T-helper 17 cell (primary cell): ENCODE measurements at places on chromosomes 7 and 10. TPM values are rescaled to one million over a fixed set of nuclear protein-coding genes. Genes with fewer than 3 reads are reported as not detected.
A peak's percentile ranks its signal among the peaks of the same experiment; 100 is the strongest.

The ATOH7 gene
- total RNA-seq, result not detected

The HOXA7 gene
- total RNA-seq, result not detected

DNA sequence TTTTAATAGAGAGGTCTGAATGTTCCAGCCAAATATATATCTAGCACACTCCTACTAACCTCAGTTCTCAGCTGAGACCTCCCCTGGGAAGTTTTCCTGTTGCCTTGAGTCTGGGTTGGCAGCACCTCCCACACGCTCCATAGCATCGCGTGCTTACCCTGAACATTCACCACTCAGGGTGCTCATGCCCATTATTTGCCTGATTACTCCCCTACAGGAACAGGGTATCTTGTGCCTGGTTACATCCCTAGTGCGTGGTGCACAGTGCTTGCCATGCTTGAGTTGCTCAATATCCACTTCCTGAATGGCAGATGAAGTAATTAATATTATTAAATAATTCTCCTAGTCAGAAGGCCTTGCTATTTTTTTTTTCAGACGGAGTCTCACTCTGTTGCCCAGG lies 269.9 kb upstream of the IMMP2L start:
- no peak overlapping the region for H3K27ac ChIP-seq
- no peaks in the 10 kb centered on the region for H3K27me3 ChIP-seq
- no peaks in the 10 kb centered on the region for H3K36me3 ChIP-seq
- H3K4me1 ChIP-seq, result no peaks in the 10 kb centered on the region
- no peak for DNase-seq

- DNase-seq, result no peak
- peak overlapping the region; percentile 98 for H3K4me3 ChIP-seq
- no peaks in the 10 kb centered on the region for H3K27me3 ChIP-seq
- peaks cover 46% of the 10 kb centered on the region for H3K36me3 ChIP-seq
- peak overlapping the region; percentile 98 for H3K27ac ChIP-seq
Observed at GRCh38 chr7:150740053-150740452, 2.8 kb downstream of the GIMAP5 start.

DNA sequence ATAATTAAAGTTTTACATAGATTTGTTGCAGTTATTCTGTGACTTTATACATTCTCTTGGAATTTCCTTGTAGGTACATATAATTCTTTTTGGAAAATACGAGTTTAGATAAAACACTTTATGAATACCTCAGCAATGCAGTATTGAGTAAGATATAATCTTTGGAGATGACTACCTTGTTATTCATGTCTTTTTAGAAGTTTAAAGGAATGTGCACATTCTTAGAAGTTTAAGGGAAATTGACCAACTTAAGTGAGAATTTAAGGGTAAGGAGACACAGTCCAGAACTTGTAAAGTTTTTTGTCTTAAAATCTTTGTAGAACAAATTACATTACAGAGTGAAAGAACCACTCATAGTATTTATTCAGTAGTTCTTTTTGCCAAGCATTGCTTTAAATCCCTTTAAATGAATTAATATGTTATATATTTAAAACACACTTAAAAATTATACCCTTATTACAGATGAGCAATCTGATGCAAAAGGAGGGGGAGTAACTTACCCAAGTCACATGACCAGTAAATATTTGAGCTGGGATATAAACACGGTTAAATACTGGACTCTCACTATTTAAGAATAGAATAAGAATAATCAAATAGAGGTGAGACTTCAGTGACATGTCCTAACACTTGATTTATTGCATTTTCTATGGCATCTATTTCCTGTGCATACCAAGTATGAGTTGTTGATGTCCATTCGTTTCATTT lies 139.5 kb upstream of the FERD3L start:
- H3K27me3 ChIP-seq, result no peaks in the 10 kb centered on the region
- no peaks in the 10 kb centered on the region for H3K4me1 ChIP-seq
- no peak overlapping the region for H3K27ac ChIP-seq
- DNase-seq, result no peak

- peaks cover 3% of the 10 kb centered on the region for H3K4me1 ChIP-seq
- H3K4me3 ChIP-seq, result no peak overlapping the region
- peaks cover 3% of the 10 kb centered on the region for H3K36me3 ChIP-seq
- DNase-seq, result no peak
- H3K27ac ChIP-seq, result no peak overlapping the region
- peaks cover 37% of the 10 kb centered on the region for H3K27me3 ChIP-seq
Observed at GRCh38 chr10:71075086-71075758, 137.1 kb upstream of the UNC5B start.

DNA sequence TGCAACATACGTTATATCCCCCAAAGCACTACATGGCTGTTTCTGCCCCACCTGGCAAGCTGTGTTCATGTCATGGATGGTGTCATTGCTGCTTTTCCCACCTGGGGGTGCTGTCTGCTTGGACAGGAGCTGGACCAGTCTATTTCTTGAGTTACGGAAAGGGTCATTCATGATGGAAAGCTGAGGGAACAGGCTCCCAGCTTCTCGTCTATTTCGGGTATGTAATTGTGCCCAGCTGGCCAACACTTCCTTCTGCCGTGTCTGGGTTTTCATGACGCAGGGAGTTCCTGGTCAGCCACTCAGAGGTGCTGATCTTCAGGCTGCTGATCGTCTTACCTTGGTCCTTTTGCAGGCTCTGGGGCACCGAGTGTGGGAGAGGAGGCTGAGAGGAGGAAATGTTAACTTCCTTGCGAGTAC lies 8.6 kb downstream of the BTBD16 start:
- H3K27me3 ChIP-seq, result peaks cover 73% of the 10 kb centered on the region
- H3K4me1 ChIP-seq, result peaks cover 11% of the 10 kb centered on the region
- H3K36me3 ChIP-seq, result peaks cover 4% of the 10 kb centered on the region
- DNase-seq, result no peak
- no peak overlapping the region for H3K4me3 ChIP-seq
- no peak overlapping the region for H3K27ac ChIP-seq

The ARID5B gene
- 67.6 TPM for total RNA-seq

- H3K27me3 ChIP-seq, result no peaks in the 10 kb centered on the region
- H3K4me1 ChIP-seq, result no peaks in the 10 kb centered on the region
- no peaks in the 10 kb centered on the region for H3K36me3 ChIP-seq
- no peak overlapping the region for H3K27ac ChIP-seq
Observed at GRCh38 chr10:52653263-52653909, 119.2 kb downstream of the MBL2 start.

GRCh38 chr10:105188737-105189462 lies 547.8 kb downstream of the SORCS3 start:
- H3K4me3 ChIP-seq, result no peak overlapping the region
- no peak overlapping the region for H3K27ac ChIP-seq
- no peaks in the 10 kb centered on the region for H3K36me3 ChIP-seq
- H3K4me1 ChIP-seq, result no peaks in the 10 kb centered on the region
- H3K27me3 ChIP-seq, result no peaks in the 10 kb centered on the region

DNA sequence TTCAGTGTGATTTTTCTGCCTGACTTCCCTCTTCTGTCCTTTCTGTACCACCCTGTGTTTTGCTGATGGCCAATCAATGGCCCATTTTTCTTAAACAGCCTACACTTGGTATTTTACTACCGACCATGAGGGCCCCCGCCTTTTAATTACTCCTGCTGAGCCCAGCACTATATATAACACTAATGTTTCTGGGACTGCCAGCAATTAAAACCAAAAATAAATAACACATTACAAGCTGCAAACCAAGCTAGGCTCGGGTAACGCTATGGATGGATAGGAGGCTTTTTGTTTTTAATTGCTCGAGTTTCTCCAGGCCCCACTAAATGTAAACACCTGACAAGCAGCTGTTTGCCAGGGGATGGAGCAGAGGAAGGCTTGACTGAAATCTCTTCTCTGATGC lies 915.4 kb upstream of the AUTS2 start:
- no peaks in the 10 kb centered on the region for H3K36me3 ChIP-seq
- H3K4me3 ChIP-seq, result no peak overlapping the region
- DNase-seq, result no peak
- no peaks in the 10 kb centered on the region for H3K4me1 ChIP-seq
